ENCODE measurements at places on chromosomes 5 and 9.

DNA sequence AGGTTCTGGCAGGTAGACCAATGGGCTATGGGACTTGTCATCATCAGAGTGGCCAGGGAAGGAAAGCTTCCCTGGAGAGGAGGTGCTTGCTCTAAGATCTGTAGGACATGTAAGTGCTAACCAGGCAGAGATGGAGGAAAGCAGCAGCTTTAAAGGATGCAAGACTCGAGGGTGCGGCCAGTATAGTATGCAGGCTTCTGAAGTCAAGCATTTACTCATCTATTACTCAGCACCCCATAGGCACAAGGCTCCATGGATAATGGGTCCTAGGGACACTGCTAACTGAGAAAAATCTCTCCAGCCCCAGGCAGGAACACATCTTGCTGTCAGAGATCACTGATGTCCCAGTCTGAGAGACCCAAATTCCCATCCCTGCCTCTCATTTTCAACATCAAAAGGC lies 49.7 kb downstream of the WWC1 start:
- DNase-seq = no peak

DNA sequence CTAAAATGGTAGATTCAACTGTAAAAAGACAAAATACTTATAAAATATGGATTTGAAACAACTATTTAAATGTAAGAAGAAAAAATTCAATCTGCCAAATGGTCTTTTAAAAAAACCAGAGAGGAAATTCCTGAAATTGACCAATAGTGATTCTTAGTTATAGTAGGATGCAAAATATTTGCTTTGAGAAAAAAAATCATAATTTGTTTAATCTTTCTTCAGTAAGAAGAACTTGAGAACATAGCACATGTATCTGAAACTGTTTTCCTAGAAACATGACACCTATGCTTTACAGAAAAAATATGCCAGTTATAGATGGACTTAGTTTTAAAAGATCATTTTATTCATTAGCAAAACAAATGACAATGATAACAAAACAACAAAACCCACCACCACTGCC lies 186.9 kb upstream of the CD180 start:
- no peak for DNase-seq

- no peak for DNase-seq
These were observed 560.8 kb downstream of the BNC2 start for GRCh38 chr9:16309469-16310271.

- DNase-seq = no peak
These were observed 42.4 kb upstream of the F2RL1 start for GRCh38 chr5:76776391-76776790.

- DNase-seq = no peak
These were observed 53.0 kb downstream of the BNC2 start for GRCh38 chr9:16817514-16817913.
